SW 1271 (cell line): ENCODE measurements at places on chromosomes 16 and 17.

DNA sequence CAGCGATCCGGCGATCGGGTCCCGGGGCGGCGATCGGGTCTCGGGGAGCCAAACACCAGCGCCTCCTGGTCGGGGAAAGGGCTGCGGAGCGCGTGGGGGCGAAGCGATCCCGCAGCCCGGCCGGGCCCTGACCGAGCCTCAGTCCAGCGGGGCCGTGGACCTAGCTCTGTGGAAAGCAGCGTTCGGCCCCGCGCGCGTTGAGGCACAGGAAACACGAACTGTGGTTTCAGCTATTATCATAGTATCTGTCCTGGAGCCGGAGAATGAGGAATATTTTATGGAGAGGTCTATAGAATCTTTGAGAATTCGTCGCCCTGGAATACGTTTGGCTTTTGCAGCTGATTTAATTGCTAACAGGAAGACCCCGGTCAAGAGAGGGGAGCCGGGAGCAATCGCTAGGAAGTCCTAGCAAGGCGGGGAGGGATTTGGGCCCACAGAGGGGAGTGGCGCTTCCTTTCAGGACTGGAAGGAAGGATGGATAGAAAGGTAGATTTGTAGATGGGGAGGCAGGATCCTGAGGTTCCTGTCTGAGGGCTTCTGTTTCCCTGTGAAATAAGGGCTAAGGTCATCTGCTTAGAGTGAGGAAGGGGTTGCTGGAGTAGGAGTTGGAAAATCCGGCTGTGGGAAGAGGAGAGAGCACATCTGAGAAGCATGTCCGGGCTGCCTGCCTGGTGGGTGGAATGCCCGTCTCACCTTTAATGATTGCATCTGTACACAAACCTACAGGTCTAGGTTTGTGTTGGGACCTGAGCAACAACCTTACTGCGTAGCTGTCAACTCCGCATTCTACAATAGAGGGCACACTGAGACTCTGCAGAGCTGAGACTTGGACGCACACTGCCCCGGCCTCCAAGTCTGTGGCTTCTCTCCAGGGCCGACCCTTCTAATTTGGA lies 770 bp downstream of the CCNF start:
- no peak for DNase-seq

GRCh38 chr16:22316411-22316811 lies 19.2 kb downstream of the POLR3E start:
- DNase-seq = no peak

DNA sequence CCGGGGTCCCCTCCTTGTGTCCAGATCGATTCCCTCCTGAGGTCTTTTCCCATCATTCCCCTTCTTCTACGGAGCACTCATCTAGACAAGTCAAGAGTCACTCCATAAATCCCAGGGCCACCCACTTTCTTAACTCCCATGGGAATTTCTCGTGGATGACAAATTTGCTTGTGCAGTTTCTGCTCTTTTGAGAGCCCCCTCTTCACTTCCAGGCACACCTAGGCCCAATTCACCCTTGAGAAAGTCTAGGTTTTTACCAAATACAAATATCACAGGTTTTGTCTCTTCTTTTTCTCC lies 522 bp upstream of the POLDIP2 start:
- no peak for DNase-seq

DNA sequence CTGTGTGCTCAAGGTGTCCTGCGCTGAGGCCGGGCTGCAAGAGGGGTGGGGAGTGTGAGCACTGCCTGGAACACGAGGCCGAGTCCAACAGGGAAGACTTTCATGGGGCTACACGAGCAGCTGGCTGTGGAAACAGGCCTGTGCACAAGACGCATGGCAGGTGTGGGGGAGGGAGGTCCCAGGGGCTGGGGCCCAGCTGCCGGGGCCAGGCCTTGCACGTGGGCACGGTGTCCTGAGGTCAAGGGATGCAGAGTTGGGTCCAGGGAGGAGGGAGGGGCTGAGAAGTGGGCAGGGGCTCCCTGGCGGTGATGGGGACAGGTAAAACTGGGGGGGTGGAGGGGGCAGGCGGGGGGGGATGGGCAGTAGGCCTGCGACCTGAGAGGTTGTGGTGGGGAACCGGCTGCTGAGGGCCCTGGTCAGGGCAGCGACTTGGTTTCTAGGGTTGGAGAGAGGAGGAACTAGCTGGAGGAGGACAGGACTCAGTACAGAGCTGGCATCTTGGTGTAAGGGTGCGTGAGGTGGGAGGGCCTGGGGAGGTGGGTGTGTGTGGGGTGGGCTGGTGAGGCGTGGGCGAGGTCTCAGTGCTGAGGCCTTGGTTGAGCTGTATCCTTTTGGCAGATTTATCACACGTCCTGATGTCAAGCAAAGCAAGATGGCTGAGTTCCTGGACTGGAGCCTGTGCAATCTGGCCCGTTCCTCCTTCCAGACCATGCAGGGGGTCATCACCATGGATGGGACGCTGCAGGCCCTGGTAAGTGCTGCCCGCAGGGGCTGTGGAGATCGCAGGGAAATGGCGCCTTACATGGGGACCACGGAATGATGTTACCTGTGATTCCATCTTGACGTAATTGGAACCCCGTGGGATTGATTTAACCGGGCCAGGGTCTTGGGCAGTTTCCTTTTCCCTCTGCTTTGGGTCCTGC lies 29.4 kb downstream of the TBCD start:
- no peak for DNase-seq

DNA sequence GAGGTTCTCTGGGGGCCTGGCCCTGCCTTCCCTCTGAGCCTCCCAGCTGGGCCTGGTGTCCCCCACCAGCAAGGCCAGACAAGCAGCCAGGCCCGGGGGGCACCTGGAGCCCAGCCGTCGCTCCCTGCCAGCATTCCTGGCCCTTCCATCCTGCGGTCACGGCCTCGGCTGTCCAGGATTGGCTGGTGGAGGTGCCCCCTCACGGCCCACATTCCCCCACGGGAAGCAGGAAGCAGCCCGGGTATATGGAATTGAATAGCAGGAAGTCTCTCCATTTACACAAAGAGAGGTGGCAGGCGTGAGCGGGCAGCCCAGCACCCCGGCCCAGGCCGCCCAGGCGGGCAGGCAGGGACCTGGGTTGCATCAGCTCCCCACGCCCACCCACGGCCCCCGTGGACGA lies 14.5 kb downstream of the TRAF7 start:
- no peak for DNase-seq

- DNase-seq = no peak
Measured at GRCh38 chr16:65876056-65876408, 490.5 kb upstream of the CDH5 start.

DNA sequence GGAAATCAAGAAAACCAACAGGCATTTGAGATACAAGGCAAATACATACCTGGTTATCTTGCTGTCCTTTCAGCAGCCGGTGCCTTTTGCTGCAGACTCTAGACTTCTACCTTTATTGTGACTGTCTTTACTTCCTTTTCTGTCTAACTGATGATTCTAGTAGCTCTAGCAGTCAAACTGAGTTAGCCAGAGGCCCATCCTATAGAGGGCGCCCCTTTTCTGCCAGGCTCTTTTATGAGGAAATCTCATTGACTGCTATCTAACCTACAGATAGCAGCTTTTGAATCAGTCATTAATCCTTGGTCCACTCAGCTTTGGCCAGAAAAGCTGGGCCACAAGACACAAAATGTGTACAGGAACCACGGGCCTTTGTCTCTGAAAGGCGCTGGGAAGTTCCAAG lies 87.5 kb upstream of the WSB1 start:
- DNase-seq = no peak

- no peak for DNase-seq
Measured at GRCh38 chr17:9968881-9969280, 63.8 kb upstream of the RCVRN start.

DNA sequence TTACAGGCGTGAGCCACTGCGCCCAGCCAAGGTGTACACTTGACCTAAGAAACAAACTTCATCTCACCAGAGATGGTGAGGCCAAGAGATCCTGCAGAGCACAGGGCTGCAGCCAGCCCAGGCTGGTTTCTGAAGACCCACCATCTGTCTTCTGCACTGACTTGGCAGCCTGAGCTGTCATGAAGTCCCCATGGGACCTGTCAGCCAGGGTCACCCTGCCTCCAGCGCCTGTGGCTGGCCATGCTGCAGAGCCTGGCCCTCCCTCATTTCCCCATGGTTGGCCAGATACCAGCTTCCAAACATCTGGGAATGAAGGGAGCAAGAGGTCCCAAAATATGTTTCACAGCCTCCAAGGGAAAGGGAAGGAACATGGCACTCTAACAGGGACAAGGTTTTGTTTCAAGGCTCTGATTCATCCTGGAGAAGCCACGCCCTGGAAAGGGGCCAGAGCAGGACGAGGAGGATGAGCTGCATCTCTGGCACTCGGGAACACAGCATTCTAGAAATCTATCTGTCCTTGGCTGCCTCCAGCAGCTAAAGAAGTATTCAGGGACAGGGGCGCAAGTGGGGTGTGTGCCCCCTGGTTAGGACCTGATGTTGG lies 45.3 kb downstream of the DDX19A start:
- DNase-seq = no peak

DNA sequence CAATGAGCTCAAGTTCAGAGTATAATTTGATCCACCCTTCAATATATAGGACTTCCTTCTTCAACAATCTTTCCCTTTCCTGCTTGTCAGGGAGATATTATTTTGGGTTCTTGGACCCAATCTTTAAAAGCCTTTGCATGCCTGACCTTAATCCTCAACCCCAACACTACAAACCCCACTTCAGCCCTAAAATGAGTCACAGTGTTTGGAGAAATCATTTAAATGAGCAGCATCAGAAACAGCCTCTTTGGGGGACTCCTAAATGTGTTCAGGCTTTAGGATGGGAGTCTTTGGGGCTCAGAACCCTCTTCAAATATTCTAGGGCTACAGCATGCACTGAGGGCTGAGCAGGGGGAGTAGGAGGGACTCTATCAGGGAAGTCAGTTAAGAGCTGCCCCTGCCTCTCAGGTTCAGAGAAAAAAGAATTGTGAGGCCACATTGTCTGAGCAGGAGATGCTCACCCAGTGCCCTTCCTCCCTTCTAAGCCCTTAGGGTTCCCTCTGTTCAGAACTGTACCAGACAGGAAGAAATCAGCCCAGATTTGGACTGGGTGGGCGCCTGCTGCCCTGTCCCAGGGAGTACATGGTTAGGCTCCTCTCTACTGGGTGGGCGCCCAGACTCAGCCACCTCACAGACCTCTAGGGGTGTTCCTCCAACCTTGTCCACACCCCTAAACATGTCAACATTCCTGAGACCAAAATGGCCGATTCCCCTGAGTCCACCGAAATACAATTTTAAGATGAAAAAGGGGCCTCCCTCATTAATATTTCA lies 5.0 kb downstream of the NEUROD2 start:
- no peak for DNase-seq

GRCh38 chr16:80527297-80527696 lies 13.5 kb upstream of the DYNLRB2 start:
- peak; percentile 28 for DNase-seq

GRCh38 chr17:50439008-50439407 lies 13.0 kb downstream of the ACSF2 start:
- DNase-seq = no peak

DNA sequence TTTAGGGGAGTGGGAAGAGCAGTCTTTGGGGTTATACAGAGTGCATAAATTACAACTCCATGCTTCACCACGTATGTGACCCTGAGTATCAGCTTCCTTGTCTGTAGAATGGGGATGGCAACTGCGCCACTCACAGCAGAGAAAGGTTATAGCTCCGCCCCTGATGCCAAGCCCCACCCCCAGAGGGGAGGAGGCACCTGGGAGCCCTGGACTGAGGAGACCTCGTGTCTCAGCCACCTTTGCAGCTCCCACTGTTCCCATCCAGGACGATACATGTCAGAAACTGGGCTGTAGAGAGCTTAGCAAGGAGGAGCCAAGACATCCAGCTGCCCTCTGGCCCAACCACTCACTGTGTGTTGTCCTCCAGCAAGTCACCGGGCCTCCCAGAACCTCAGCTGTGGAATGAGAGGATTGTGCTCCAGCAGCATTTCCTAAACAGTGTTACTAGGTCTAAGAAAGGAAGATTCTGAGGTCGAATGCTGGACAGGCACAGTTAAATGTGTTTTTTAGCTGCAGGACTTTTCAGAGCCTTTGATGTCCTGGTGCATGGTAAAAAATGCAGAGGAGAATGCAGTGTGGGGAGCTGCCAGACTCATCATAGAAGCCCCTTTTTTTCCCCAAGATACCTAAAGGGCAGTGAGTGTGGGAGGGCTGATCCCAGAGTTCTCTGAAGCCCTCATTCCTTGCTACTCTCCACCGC lies 49.4 kb downstream of the BEAN1 start:
- DNase-seq = no peak

GRCh38 chr17:47352848-47353247 lies 29.1 kb downstream of the EFCAB13 start:
- no peak for DNase-seq

DNA sequence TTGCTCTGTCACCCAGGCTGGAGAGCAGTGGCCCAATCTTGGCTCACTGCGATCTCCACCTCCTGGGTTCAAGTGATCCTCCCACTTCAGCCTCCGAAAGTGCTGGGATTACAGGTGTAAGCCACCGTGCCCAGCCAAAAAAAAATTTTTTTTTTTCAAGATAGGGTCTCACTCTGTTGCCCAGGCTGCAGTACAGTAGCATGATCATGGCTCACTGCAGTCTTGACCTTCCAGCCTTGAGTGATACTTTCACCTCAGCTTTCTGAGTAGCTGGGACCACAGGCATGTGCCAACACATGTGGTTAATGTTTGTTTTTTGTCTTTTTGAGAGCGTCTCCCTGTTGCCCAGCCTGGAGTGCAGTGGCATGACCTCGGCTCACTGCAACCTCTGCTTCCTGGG lies 1.7 kb upstream of the PAM16 start:
- DNase-seq = no peak

GRCh38 chr17:4247971-4248388 lies 15.8 kb downstream of the ANKFY1 start:
- no peak for DNase-seq

DNA sequence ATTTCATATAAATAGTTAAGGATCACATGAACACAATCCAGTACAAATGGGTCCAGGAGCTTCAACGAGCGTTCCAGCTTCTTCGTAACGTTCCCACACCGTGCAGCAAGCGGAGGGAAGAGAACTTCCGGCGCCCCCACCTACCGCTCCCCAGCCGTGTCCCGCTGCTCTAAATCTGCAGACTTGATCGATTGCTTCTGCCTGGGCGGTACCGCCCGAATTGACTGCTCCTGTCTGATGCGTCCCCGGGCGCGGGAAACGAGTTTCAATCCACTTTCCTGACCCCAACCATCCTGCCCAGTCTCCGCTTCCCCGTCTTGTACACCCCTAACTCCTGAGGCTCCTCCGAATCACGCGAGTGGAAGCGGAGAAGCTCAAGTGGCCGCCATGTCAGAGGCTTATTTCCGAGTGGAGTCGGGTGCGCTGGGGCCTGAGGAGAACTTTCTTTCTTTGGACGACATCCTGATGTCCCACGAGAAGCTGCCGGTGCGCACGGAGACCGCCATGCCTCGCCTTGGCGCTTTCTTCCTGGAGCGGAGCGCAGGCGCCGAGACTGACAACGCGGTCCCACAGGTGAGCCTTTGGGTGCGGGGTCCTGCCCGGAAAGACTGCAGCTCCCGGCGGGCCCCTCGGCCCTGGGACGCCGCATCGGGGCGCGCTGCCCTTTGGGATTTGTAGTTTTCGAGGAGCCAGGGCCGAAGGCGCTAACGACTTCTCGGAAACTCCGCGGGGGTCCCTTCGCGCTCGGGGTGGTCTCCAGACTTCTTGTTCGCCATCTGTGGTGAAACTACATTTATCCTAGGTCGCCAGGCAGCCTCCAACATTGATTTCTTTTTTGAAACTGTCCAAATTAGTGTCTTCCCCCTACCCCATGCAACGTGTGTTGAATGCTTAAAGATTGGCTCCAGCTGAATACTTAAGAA lies at the start of gene GINS3:
Gene GINS3 (plus strand): TSS at position 257 of the 923 bp plus-strand sequence. CDS start 131 bp downstream, at position 388.
- DNase-seq = peak; percentile 80

GRCh38 chr16:73339821-73340220 lies 291.9 kb upstream of the ZFHX3 start:
- no peak for DNase-seq

GRCh38 chr16:55915096-55915827 lies 40.1 kb upstream of the CES5A start:
- DNase-seq = no peak
